ENCODE measurements at places on chromosomes 4 and X. TPM values are rescaled to one million over a fixed set of nuclear protein-coding genes. Genes with fewer than 3 reads are reported as not detected.

GRCh38 chr4:32879913-32880312 is 2159.7 kb downstream of the PCDH7 start:
- no peaks in the 10 kb centered on the region for H3K4me1 ChIP-seq
- no peak overlapping the region for H3K4me3 ChIP-seq
- no peak overlapping the region for H3K27ac ChIP-seq

GRCh38 chr4:85475631-85476233 is 782 bp downstream of the ARHGAP24 start:
- no peaks in the 10 kb centered on the region for H3K4me1 ChIP-seq
- DNase-seq: peak; percentile 28
- no peaks in the 10 kb centered on the region for H3K36me3 ChIP-seq
- H3K27ac ChIP-seq: peak overlapping the region; percentile 45
- H3K4me3 ChIP-seq: peak overlapping the region; percentile 47
- no peaks in the 10 kb centered on the region for H3K27me3 ChIP-seq

DNA sequence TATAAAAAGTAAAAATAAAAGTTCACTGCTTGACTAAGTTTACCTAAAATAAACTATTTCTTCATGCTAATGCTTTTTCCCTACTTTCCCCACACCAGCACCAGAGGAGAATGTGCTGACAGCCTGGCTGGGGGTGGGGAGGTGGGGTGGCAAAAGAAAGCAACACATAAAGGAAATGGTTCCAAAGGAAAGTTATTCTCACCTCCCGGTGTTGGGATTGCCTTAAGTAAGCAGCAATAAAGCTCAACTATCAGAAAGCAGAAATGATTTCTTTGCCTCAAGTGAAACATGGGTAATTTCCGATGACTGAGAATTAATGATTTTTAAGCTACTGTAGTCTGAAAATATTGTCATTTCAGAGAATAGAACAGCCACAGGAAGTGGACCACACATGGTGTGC is 84.5 kb upstream of the DKK2 start:
- no peak overlapping the region for H3K27ac ChIP-seq
- H3K27me3 ChIP-seq: no peaks in the 10 kb centered on the region
- DNase-seq: no peak
- H3K4me3 ChIP-seq: no peak overlapping the region
- no peaks in the 10 kb centered on the region for H3K4me1 ChIP-seq

- H3K4me1 ChIP-seq: no peaks in the 10 kb centered on the region
- no peak overlapping the region for H3K4me3 ChIP-seq
- no peak for DNase-seq
- H3K27me3 ChIP-seq: no peaks in the 10 kb centered on the region
Measured at GRCh38 chrX:17984415-17984814, 123.3 kb upstream of the RAI2 start.

GRCh38 chrX:23389196-23389792 is 54.6 kb downstream of the PTCHD1 start:
- no peak for DNase-seq
- no peaks in the 10 kb centered on the region for H3K36me3 ChIP-seq
- no peak overlapping the region for H3K4me3 ChIP-seq
- no peak overlapping the region for H3K27ac ChIP-seq

- no peaks in the 10 kb centered on the region for H3K36me3 ChIP-seq
- no peaks in the 10 kb centered on the region for H3K27me3 ChIP-seq
- no peaks in the 10 kb centered on the region for H3K4me1 ChIP-seq
- no peak overlapping the region for H3K27ac ChIP-seq
Measured at GRCh38 chrX:41563876-41564275, 116.7 kb downstream of the NYX start.

GRCh38 chr4:144288011-144288903 is 147.7 kb upstream of the GYPA start:
- H3K4me1 ChIP-seq: no peaks in the 10 kb centered on the region
- H3K27ac ChIP-seq: no peak overlapping the region
- no peak overlapping the region for H3K4me3 ChIP-seq
- H3K27me3 ChIP-seq: peaks cover 6% of the 10 kb centered on the region

DNA sequence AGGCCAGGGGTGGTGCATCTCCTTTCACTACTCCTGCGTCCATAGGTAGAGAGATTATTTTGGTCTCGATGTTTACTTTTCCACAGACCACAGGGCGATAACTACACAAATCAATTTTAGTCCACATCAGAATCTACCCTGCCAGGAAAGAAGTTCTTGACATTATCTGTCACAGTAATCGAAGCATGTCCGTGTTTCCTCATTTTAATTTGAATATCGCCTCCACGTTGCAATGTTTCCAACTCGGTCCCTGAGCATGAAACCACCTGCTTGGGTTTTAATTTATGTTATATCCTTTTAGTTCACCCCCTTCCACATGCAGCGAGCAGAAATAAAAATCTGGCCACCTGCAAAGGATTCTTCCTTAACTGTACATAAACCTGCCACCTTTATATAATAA is 100.1 kb upstream of the ATXN3L start:
- no peaks in the 10 kb centered on the region for H3K4me1 ChIP-seq
- H3K36me3 ChIP-seq: no peaks in the 10 kb centered on the region
- DNase-seq: no peak
- H3K4me3 ChIP-seq: no peak overlapping the region

DNA sequence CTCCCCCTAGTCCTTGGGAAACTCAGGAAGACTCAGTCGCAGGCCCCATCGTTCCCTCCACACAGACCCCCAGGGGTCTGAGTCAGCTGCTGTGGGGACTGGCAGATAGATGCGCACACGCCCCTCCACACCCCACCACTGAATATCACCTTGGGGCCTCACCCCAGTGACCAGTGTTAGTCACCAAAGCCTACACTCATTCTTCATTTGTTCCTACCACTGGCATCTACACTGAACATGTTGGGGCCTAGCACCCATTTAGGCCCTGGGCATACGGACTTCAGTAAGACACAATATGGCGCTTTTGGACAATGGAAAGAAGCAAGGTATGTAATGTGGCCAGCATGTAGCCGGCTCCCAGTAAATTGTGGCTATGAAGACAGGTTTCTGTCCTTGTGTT is 154.1 kb upstream of the PJA1 start:
- DNase-seq: no peak
- no peaks in the 10 kb centered on the region for H3K36me3 ChIP-seq
- no peak overlapping the region for H3K27ac ChIP-seq
- no peak overlapping the region for H3K4me3 ChIP-seq

- no peak for DNase-seq
- no peaks in the 10 kb centered on the region for H3K36me3 ChIP-seq
- no peak overlapping the region for H3K27ac ChIP-seq
- no peak overlapping the region for H3K4me3 ChIP-seq
Measured at GRCh38 chrX:137441711-137442110, 124.2 kb upstream of the ZIC3 start.

DNA sequence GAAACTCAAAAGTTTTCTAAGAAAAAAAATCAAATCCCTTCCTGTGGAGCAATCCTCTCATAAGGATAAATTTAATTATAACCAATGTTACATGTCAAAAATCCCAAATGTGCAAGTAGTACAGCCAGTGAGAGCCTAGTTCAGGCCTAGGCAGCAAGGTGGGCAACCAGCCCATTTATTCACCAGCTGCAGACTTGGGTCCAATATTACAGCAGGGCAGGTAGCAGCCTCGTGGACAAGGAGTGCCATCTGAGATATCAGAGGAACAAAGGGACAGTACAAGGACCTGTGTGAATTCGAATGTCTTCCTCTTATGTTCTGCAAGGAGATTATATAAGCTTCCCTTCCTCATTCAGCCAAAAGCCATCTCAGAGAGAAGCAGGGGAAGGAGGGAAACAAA is 6.6 kb downstream of the HELQ start:
- H3K36me3 ChIP-seq: no peaks in the 10 kb centered on the region
- H3K4me1 ChIP-seq: no peaks in the 10 kb centered on the region
- no peak overlapping the region for H3K4me3 ChIP-seq
- H3K27me3 ChIP-seq: no peaks in the 10 kb centered on the region
- no peak overlapping the region for H3K27ac ChIP-seq

GRCh38 chr4:186684220-186684619 is 39.4 kb downstream of the FAT1 start:
- H3K36me3 ChIP-seq: no peaks in the 10 kb centered on the region
- H3K4me3 ChIP-seq: no peak overlapping the region
- no peak overlapping the region for H3K27ac ChIP-seq
- no peaks in the 10 kb centered on the region for H3K27me3 ChIP-seq
- no peaks in the 10 kb centered on the region for H3K4me1 ChIP-seq
- no peak for DNase-seq

GRCh38 chr4:154435895-154436294 is 55.7 kb downstream of the DCHS2 start:
- H3K27ac ChIP-seq: no peak overlapping the region
- no peaks in the 10 kb centered on the region for H3K27me3 ChIP-seq
- no peaks in the 10 kb centered on the region for H3K4me1 ChIP-seq
- no peak overlapping the region for H3K4me3 ChIP-seq
- H3K36me3 ChIP-seq: no peaks in the 10 kb centered on the region

DNA sequence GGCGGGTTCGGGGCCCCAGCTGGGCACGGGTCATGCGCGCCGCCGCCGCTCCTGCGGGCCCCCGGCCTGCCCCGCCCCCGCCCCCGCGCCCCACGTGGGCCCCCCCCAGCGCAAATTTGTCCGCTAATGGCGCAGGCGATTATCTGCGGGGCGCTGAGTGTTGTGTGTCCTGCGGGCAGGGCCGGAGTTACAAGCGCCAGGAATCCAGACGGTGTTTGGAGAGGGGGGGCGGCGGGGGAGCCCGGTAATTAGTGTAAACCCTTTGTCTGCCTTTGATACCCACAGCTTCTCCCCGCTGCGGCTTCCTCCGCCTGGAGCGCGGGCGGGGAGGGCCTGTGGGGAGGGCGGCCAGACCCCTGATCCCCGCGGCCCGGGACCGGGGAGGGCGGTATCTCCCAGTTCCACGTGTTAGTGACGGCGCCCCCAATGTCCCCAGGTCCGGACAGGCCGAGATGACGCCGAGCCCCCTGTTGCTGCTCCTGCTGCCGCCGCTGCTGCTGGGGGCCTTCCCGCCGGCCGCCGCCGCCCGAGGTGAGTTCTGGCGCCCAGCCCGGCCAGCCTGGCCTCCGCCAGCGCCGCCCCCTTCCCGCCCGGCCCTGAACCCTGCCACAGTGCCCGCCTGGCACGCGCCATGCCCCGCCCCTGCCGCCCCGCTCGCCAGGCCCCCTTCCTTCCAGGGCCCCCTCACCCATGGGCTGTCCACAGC is 761 bp downstream of the FGFRL1 start:
- no peak overlapping the region for H3K27ac ChIP-seq
- H3K36me3 ChIP-seq: no peaks in the 10 kb centered on the region
- H3K4me3 ChIP-seq: peak overlapping the region; percentile 53
- peak; percentile 71 for DNase-seq
- peaks cover 7% of the 10 kb centered on the region for H3K4me1 ChIP-seq

- no peaks in the 10 kb centered on the region for H3K36me3 ChIP-seq
- H3K27ac ChIP-seq: no peak overlapping the region
- no peaks in the 10 kb centered on the region for H3K4me1 ChIP-seq
- no peak for DNase-seq
- H3K4me3 ChIP-seq: no peak overlapping the region
- H3K27me3 ChIP-seq: no peaks in the 10 kb centered on the region
Measured at GRCh38 chrX:10971176-10971575, 140.0 kb upstream of the HCCS start.

- H3K4me1 ChIP-seq: no peaks in the 10 kb centered on the region
- no peak for DNase-seq
- no peak overlapping the region for H3K27ac ChIP-seq
- no peaks in the 10 kb centered on the region for H3K27me3 ChIP-seq
- H3K4me3 ChIP-seq: no peak overlapping the region
- H3K36me3 ChIP-seq: no peaks in the 10 kb centered on the region
Measured at GRCh38 chr4:174332741-174333493, 49.2 kb downstream of the CEP44 start.

DNA sequence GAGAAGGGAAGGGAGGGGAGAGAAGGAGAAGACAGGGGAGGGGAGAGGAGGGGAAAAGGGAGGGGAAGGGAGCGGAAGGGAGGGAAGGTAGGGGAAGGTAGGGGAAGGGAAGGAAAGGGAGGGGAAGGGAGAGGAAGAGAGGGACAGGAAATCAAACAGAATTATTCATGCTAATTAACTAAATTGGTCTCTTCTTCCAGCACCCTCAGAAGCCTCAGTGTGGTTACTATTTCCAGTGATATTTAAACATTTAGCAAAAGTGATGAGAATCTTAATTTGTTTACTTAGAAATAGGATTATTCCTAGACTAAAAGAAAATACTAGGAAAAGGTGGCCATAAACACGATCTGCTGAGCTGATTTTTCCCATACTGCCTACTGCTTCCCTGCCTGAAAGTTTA is 193.1 kb upstream of the CPEB2 start:
- H3K4me3 ChIP-seq: no peak overlapping the region
- no peaks in the 10 kb centered on the region for H3K36me3 ChIP-seq
- no peak for DNase-seq
- H3K4me1 ChIP-seq: no peaks in the 10 kb centered on the region
- H3K27ac ChIP-seq: no peak overlapping the region

- no peak for DNase-seq
- H3K27ac ChIP-seq: no peak overlapping the region
- H3K36me3 ChIP-seq: no peaks in the 10 kb centered on the region
- H3K4me1 ChIP-seq: no peaks in the 10 kb centered on the region
- no peaks in the 10 kb centered on the region for H3K27me3 ChIP-seq
Measured at GRCh38 chr4:185099024-185099682, 43.9 kb upstream of the SLC25A4 start.

DNA sequence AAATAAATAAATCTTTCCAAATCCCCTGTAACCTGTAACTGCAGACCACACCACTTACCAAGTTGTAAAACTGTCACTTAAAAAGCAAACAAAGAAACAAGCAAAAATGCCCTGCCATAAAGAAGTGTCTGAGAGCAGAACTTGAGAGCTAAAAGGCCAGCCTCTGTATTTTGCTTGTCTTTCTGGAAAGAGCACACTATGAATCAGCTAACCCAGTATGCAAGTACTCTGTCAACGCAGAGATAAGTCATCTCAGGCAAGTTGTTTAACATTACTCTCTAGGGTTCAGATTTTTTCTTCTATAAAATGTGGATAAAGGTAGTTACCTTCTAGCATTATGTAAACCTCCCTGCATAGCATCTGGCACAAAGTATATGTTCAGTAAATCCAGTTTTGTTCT is 134.8 kb downstream of the HS3ST1 start:
- H3K36me3 ChIP-seq: no peaks in the 10 kb centered on the region
- no peaks in the 10 kb centered on the region for H3K27me3 ChIP-seq
- H3K27ac ChIP-seq: no peak overlapping the region
- no peak overlapping the region for H3K4me3 ChIP-seq

GRCh38 chr4:23888421-23889319 is 1.2 kb downstream of the PPARGC1A start:
- no peaks in the 10 kb centered on the region for H3K27me3 ChIP-seq
- DNase-seq: peak; percentile 60
- H3K4me3 ChIP-seq: peak overlapping the region; percentile 49
- H3K4me1 ChIP-seq: no peaks in the 10 kb centered on the region
- peak overlapping the region; percentile 69 for H3K27ac ChIP-seq

GRCh38 chrX:43860646-43861370 is 21.4 kb downstream of the MAOB start:
- H3K27ac ChIP-seq: no peak overlapping the region
- no peaks in the 10 kb centered on the region for H3K4me1 ChIP-seq
- no peak for DNase-seq
- H3K4me3 ChIP-seq: no peak overlapping the region
- no peaks in the 10 kb centered on the region for H3K36me3 ChIP-seq

- DNase-seq: no peak
- no peaks in the 10 kb centered on the region for H3K36me3 ChIP-seq
- no peak overlapping the region for H3K27ac ChIP-seq
- no peak overlapping the region for H3K4me3 ChIP-seq
Measured at GRCh38 chr4:161182913-161183312, 980.9 kb downstream of the FSTL5 start.

UCHL1 gene
- 13.2 TPM for total RNA-seq

BMX gene
- 1.4 TPM for total RNA-seq

SRP72 gene
- total RNA-seq: 74.4 TPM

NAP1L3 gene
- total RNA-seq: 0.40 TPM

DCAF12L1 gene
- total RNA-seq: not detected

PARM1 gene
- total RNA-seq: 280 TPM

ZAR1 gene
- not detected for total RNA-seq

FAM200B gene
- 32.2 TPM for total RNA-seq

CAPN6 gene
- total RNA-seq: 4.7 TPM

MAGEB10 gene
- total RNA-seq: not detected

KLB gene
- 0.40 TPM for total RNA-seq

IL13RA2 gene
- 0.37 TPM for total RNA-seq

F8A1 gene
- 32.8 TPM for total RNA-seq
